Karpas-422 (cell line): ENCODE measurements at places on chromosomes 6 and 20.
A peak's percentile ranks its signal among the peaks of the same experiment; 100 is the strongest.

DNA sequence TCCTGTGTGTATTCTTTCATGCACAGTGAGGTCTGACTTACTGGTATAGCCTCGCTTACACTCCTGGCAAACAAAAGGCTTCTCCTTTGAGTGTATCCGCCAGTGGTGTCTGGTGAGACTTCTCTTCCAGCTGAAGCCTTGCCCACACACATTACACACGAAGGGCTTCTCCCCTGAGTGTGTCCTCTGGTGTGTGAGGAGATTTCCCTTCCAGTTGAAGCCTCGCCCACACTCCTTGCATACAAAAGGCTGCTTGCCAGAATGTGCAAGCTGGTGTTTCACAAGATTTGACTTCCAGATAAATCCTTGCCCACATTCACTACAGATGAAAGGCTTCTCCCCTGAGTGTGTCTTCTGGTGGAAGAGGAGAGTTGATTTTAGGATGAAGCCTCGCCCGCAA lies 21.5 kb downstream of the ZNF337 start:
- DNase-seq: no peak

GRCh38 chr6:142167486-142167885 lies 20.4 kb downstream of the VTA1 start:
- no peak for DNase-seq

DNA sequence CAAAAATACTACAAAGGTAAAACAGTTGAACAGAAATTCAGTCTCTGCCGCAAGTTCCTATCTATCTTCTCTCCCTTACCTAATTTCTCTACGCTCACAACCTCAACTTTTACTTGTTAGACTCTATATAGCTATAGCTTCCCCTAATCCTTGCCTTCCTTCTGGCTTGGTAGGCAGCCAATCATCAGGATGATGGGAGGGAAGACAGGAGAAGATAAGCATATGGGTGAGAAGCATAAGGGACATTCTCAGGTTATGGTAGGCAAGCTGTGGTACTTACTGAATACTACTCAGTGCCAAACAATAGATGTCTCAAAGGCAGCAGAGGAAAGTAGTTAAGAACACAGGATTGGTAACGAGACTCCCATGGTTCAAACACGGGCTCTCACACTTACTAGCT lies 7.8 kb downstream of the CCNC start:
- DNase-seq: no peak

DNA sequence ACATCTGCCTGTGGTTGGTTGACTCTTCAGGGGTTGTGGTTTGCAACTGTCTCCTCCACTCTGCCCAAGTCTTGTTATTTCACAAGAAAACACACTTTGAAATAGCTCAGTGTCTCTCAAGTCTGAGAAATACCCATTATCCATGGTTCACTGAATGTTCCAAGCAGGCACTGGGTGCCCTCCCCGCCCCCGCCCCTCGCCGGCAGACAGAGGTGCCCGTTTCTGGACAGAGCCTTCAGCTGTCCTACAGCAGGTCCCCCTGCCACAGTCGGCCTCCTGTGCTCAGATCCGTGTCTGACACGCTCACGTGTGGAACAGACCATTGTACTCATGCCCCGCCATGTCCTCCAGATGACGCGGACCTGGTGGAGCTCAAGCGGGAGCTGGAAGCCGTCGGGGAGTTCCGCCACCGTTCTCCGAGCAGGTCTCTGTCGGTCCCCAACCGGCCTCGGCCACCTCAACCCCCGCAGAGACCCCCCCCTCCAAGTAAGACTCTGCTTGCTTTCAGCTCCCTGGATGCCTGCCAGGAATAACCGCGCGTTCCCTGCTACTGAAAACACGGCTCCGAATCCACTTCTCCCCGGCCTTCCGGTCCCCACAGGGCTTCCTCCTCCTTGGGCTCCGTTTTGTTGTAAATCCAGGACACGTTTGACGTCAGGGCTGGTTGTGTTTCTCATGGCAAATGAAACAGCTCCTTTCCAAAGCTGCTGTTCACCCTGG lies 81.4 kb downstream of the SERAC1 start:
- no peak for DNase-seq

GRCh38 chr6:23394681-23395080 lies 731.3 kb upstream of the NRSN1 start:
- no peak for DNase-seq

DNA sequence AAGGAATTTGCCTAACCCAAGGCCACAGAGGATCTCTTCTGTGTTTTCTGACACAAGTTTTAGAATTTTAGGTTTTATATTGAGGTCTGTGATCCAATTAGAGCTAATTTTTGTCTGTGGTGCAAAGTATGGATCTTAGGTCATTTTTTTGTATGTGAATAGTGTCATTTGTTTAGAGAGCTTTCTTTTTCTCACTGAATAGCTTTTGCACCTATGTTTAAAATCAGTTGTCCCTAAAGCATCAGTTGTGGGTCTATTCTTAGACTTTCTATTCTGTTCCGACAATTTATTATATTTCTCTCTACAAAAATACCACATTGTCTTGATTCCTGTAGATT lies 341 bp upstream of the MCM9 start:
- no peak for DNase-seq

GRCh38 chr6:111829998-111830397 lies 43.3 kb downstream of the FYN start:
- no peak for DNase-seq

GRCh38 chr6:1496836-1497760 lies 107.7 kb downstream of the FOXF2 start:
- DNase-seq: no peak

DNA sequence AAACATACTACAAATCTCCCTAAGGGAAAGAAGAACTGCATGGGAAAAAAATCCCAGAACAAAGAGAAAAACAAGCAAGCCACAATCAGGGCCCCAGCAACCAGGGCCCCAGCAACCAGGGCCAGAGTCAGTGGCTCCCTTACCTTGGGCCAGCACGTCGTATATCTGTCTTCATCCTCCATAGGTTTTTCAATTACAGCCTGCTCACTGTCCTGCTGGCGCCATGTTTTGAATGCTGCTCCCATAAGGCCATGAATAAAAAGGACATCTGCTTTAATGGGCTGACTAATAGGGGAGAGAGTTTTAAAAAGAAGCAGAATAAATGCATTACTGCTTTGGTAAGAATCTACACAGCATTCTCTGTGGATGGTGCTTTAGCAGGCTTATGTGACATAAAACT lies 49.2 kb downstream of the SERAC1 start:
- DNase-seq: no peak

GRCh38 chr6:45256697-45257695 lies 71.1 kb upstream of the RUNX2 start:
- DNase-seq: no peak

GRCh38 chr6:69007781-69008180 lies 372.7 kb downstream of the ADGRB3 start:
- no peak for DNase-seq

GRCh38 chr6:111231090-111231459 lies 143.8 kb downstream of the SLC16A10 start:
- no peak for DNase-seq

- DNase-seq: peak; percentile 92
Observed at GRCh38 chr20:47262365-47263013, 94.0 kb downstream of the ZMYND8 start.

- peak; percentile 52 for DNase-seq
Observed at GRCh38 chr6:98657764-98658163, 176.6 kb upstream of the POU3F2 start.

DNA sequence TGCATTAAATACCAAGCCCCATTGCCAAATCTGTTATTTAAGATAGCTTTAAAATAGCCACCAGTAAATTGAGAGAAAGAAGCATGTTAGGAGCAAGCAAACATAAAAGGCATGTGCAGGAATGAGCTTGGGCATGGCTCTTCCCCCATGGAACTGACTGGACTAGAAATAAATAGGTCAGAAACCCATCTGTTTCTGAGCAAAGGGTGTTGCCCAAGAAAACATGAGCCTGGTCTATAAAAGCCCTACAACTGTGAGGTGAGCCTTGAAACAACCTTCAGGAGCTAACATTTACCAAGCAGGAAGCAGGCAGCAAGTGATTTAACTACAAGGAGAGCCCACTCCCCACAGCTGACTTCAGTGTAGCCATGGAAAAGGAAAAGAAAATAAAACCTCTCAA lies 126.3 kb downstream of the C6orf118 start:
- DNase-seq: no peak

- DNase-seq: no peak
Observed at GRCh38 chr6:26593278-26594130, 3.2 kb upstream of the ABT1 start.

- DNase-seq: peak; percentile 69
Observed at GRCh38 chr6:44254191-44255104, 2.9 kb downstream of the SLC35B2 start.

DNA sequence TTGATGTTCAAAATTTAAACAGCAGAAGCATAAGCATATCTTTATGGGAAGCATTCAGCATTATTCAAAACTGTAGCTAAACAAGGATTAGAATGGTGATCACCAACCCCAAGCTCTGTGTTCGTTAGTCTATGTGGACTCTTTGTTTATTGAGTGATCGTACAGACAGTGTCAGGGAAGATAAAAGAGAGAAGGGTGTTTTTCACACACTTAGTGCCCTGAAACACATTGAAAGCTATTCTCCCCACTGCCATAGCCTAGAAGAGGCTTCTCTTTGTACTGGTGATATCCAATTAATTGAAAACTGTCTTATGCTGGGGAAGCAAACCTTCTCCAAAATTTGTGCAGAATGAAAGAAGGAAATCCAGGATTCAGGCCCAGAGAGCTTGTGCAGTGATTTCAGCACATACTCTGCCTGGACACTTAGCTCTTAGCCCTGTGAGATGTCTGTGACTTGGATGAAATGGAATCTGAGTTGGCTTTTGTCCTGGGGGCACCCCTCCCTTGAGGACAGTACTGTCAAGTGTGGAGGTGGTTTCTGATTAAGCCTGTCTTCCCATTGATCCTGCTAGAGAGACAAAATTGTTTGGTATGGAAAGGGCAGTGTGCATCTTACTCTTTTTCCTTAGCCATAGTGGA lies 125.7 kb upstream of the MTHFD1L start:
- DNase-seq: no peak

- DNase-seq: peak; percentile 66
Observed at GRCh38 chr6:107618672-107619071, 128.8 kb downstream of the SOBP start.

DNA sequence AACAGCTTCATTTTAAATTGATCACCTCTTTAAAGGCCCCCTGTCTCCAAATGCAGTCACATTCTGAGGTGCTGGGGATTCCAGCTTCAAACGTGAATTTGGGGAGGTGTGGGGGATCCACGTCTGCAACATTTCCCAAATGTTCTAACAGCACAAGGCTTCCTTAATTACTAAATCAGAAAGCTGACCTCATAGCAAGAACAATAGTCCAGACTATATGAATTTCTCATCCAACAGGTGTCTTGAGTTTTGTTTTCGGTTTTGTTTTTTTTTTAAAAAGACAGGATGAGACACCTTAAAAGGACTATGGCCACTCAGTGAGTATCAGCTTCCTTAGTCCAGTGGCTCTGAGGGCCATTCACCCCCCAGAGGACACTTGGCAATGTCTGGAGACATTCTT lies 11.5 kb downstream of the ATP9A start:
- no peak for DNase-seq

DNA sequence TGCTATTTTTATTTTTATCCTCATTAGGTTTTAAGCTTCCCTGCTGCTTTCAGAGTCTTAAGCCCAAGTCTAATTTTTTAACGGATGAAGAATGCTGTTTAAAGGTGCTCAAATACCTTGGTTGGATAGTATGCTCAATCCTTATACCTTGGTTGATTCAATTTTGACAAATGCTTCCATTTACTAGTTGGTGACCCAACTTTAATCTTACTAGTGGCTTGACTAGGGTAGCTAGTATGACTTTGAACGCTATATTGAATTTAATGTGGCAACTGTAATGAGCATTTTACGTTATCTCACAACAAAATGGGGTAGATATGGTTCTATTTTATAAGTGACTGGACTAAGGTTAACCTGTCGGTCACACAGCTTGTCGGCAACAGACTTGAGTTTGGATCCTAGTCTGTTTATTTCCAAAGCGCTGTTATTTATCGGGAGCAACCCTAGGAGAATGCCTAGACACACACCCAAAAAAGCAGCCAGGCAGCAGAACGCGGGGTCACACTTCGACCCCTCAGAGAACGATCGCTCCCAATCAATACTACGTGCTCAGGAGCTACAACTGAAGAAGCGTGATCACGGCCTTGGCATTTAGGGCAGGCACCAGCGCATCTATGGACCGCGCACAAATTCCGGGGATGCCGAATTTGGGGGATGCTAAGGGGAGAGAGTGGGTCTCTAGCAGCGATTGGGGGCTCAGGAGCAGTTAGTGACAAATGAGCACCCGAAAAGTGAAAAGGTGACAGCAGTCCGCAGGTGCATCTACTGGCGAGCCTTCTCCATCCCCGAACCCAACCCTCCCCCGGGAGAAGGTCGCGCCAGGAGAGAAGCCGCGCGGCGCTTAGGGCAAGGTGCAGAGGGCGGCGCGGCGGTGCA lies 586 bp upstream of the ALDH5A1 start:
- no peak for DNase-seq

- DNase-seq: no peak
Observed at GRCh38 chr6:11366183-11366933, 133.9 kb upstream of the NEDD9 start.
